GM23248 (cell line): ENCODE measurements at places on chromosomes 6 and 20.

- peak; percentile 87 for DNase-seq
These were observed at the start of gene TREM1 for GRCh38 chr6:41286544-41287346. TSS of gene TREM1 (minus strand) at chr6:41286682. CDS start at chr6:41286655, 27 bp downstream.

- DNase-seq: peak; percentile 1
These were observed 579.1 kb downstream of the BMP2 start for GRCh38 chr20:7346562-7346961.

DNA sequence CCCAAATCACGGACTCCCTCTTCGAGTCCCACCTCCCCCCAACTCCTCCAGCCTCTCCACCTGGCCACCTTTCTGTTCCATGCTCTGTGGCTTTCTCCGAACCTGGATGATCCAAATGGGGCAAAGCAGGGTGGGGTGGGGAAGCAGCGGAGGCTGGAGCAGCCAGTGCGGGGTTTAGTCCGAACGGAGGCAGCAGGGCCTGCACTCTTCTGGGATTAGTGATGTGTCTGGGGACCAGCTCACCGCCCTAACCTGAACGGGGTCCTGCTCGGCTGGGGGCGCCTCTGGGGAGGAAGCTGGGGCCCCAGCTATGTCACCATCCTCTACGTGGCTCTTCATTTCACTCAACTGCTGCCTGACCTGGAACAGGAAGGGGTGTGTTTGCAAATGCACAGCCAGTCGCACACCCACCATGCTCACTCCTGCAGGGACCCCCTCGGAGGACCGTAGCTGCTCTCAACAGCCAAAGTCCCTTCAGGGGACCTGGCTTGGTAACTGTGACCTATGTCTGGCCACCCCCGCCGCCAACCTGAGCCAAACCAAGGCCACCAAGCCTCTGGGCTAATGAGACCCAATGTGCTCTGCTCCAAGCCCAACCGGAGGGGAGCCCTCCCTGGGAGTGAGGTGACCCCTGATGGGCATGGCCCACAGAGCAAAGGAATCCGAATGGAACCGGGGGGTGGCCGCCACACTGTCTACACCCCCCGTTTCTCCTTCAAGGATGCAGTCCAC, 46.8 kb downstream of the DSTN start:
- no peak for DNase-seq

DNA sequence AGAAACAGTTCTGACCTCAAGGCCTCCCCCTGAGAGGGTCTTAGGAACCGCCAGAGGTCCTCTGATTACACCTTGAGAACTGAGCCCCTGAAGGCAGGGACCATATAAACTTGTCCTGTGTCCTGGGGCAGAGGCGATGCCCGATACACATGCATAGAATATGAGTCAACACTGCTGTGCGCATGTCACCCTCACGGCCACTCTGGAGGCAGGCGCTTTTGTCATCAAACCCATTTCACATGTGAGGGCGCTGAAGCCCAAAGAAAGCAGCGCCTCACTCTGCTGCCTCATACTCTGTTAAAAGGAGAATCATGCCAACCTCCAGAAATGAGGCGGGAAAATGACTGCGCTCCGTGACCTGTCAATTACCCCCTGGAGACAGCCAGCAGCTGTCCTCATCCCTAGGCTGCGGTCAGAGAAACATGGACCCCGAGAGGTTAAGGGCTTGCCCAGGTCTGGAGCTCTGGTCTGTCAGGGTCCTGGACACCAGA, 158.3 kb downstream of the GRM4 start:
- no peak for DNase-seq

DNA sequence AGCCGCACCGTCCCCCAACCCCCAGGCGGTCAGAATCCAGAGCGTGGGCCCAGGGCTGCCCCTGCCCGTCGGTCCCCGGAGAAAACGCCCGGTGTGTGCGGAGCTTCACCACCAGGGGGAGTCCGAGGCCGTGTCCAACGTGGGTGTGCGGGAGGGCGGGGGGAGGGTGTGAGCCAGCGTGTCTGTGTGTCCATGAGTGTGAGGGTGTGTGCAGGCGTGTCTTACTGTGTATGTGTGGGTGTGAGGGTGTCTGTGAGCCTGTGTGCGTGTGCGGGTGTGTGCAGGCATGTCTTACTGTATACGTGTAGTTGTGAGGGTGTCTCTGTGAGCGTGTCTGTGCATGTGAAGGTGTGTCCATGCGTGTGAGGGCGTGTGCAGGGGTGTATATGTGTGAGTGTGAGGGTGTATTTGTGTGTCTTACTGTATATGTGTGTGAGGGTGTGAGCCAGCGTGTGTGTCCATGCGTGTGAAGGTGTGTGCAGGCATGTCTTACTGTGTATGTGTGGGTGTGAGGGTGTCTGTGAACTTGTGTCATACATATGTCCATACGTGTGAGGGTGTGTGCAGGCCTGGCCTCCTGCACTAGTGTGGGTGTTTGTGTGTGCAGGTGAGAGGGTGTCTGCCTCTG, 24.6 kb upstream of the GATA5 start:
- DNase-seq: peak; percentile 75
